HL-60 (cell line): ENCODE measurements at places on chromosomes 3 and 15.

DNA sequence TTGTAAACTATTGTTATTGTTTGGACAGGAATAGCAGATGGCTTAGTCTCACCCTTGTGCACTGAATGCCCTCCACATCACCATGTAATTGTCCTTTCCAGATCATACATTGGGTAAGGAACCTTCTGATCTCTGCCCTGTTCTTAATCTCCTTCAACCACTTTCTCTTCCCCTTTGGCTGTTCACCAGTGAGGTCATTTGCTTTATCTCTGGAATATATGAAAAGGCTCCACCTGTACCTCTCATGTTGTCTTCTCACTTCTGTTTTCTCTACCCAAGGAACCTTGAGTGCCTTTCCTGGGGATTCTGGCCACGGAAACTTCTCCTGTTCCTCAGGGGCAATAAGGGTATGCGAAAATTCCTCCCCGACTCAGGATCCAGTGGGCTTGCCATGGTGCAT, 28.5 kb downstream of the MCTP2 start:
- no peak for DNase-seq

DNA sequence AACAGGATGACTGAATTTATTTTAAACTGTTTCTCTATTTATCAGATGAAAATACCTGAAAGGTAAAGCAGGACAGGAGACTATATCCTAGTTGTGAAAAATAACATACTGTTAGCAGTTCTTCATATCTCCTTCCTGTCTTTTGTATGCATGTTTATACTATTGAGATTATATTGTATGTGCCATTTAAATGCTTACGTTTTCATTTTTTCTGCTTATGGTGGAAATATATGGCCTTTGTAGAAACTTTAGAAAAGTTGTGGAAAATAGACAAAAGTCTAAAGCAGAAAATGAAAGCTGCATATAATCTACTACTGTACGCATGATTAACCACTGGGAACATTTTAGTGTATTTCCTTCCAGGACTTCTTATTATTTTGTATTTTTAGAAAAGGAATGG, 2.1 kb upstream of the PPM1L start:
- DNase-seq, result no peak

GRCh38 chr3:73431183-73431900, 193.4 kb downstream of the PDZRN3 start:
- DNase-seq, result no peak

GRCh38 chr3:100175637-100176280, 61.5 kb upstream of the FILIP1L start:
- DNase-seq, result no peak

DNA sequence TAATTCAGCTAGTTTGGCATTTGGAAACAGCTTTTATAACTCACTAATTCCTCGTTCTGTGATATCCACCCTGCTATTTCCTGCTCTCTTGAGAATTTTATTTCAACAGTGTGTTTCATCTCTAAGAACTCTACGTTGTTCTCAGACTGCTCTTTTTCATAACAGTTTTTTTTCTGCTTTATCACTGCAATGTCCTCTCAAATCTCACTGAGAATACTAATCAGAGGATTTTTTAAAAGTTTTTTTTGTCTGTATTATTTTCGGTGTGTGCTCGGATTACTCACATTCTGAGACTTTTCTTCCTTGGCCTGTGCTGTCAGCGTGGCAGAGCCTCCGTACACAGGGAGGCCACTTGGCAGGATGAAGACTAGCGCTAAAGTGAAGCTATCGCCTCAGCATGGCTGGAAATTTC, 59.4 kb upstream of the NEO1 start:
- DNase-seq, result no peak

DNA sequence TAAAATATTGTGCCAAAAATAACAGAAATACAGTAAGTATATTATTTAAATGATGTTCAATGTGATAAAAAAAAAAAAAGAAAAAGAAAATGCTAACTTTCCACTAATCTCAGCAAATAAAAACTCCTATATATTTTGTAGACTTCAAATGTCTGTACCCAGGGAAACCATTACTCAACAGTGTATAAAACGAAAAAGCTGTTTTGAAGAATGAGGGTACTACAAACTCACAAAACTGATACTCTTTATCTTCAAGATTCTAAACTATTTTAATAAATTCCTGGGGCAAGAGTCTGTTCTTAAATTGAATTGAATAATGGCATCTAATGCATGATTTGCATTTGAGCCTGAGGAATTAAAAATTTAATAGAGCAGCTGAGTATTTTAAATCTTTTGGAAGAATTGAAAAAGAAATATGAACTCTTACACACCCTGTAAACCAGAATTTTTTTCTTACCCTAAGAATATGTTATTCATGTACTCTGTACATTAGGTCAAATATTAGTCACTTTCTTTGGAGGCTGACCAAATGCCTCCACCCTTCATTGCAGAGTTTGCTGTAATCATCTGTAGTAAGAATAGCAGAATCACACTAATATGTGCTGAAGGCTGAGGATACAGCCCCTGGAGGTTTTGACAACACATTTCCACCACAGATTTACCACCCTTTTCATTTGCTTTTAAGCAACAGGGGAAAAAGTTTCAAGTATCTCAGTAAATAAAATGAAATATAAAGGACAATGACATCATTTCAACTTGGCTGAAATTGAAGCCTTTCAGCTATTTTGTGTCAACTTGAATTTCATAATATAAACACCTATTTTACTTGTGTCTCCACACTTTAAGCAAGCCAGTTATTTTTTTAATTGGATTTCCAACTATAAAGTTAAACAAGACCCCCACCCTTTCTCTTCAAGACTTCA, 79.7 kb downstream of the FBN1 start:
- no peak for DNase-seq

GRCh38 chr3:64259636-64260035, 34.4 kb upstream of the PRICKLE2 start:
- DNase-seq, result no peak

GRCh38 chr3:25430935-25431770, 3.1 kb downstream of the RARB start:
- no peak for DNase-seq

DNA sequence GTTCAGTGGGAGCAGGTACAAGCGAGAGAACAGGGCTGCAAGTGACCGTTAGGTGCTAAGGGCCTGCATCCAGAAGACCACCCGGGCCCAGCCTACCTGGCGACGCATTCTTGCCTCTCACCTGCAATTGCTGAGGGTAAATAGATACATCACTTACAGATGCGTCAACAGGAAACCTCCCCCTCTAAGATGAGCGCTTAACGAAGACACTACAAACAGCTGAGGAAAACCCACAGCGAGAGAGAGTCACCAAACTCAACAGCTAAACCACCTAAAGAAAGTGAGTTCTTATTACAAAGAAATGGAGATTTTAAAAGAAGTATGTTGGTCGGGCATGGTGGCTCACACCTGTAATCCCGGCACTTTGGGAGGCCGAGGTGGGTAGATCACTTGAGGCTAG, 157.9 kb downstream of the CHSY1 start:
- no peak for DNase-seq

DNA sequence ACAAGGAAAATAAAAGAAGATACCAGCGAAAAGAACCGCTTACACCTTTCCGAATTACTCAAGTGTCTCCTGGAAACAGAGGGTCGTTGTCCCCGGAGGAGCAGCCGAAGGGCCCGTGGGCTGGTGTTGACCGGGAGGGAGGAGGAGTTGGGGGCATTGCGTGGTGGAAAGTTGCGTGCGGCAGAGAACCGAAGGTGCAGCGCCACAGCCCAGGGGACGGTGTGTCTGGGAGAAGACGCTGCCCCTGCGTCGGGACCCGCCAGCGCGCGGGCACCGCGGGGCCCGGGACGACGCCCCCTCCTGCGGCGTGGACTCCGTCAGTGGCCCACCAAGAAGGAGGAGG, 325 bp downstream of the ALCAM start:
- peak; percentile 33 for DNase-seq

DNA sequence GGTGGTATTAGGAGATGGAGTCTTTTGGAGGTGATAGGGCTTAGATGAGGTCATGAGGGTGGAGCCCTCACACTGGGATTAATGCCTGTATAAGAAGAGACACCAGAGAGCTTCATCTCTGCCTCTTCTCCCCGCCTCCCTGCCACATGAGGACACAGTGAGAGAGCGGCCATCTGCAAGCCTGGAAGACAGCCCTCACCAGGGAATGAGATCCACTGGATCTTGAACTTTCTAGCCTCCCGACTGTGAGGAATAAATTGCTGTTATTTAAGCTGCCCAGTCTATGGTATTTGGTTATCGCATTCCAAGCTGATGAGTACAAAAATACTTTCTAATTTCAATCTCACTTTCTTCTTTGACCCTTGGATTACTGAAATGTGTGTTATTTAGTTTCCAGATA, 121.4 kb downstream of the OCA2 start:
- DNase-seq, result no peak

DNA sequence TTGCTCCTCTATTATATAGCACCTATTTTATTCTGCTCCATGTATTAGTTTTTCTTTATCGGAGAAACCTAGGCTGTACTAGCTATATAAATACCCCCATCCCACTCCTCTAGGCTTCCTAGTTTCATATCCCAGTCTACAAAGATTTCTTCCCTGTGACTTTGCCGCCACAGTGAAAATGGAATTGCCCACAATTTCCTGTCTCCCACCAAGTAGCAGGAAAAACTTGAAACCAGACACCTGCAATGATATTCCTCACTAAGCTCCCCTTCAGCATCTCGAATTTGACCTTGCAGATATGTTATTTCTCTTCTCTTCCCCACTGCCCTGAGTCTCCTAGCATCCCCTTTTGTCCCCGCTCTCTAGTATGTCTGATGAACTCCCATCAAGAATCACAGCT, 685.8 kb upstream of the CCDC54 start:
- no peak for DNase-seq

GRCh38 chr3:122969585-122970469, 57.7 kb downstream of the SEMA5B start:
- DNase-seq, result no peak

- no peak for DNase-seq
These were observed 63.2 kb downstream of the MCTP2 start for GRCh38 chr15:94294556-94294955.

GRCh38 chr3:71673486-71673885, 51.7 kb downstream of the EIF4E3 start:
- DNase-seq, result no peak

- no peak for DNase-seq
These were observed 21.8 kb downstream of the SPG11 start for GRCh38 chr15:44641651-44642050.

DNA sequence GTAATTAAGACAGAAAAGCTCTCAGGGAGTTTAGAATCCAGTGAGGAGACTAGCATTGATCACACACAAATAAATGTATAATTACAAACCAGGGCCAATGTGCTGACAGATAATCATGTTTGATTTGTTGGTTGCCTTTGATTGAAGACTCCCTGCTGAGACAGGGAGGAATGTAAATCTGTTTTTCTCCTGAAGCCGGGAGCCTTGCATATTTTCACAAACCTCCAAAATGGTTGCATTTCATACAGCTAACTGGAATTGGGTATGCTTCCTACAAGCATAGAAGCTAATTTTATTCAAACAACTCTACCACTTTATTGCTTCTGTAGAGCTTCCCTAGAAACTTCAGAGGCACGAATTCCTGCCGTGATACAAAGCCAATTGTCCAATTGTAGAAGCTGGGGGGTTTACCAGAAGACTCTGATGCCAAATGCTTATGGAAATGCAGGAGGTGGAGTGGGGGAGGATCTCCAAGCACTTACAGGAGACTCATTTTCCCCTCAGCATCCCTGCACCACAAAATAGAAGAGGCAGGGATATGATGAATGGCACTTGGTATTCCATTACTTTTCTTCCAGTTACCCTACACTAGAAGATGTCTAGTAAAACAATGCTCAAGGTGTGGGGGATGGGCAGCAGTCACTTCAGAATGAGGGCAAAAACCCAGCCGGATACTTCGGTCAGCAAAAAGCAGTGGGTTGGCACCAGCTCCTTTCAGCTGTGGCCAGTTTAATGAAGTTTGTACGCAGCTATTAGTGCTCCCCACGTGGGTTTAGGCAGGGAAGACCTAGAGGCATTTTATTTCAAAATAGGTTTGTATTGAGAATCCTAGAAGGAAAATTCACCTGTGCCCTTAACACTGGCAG, 11.4 kb upstream of the MEX3B start:
- DNase-seq, result no peak

DNA sequence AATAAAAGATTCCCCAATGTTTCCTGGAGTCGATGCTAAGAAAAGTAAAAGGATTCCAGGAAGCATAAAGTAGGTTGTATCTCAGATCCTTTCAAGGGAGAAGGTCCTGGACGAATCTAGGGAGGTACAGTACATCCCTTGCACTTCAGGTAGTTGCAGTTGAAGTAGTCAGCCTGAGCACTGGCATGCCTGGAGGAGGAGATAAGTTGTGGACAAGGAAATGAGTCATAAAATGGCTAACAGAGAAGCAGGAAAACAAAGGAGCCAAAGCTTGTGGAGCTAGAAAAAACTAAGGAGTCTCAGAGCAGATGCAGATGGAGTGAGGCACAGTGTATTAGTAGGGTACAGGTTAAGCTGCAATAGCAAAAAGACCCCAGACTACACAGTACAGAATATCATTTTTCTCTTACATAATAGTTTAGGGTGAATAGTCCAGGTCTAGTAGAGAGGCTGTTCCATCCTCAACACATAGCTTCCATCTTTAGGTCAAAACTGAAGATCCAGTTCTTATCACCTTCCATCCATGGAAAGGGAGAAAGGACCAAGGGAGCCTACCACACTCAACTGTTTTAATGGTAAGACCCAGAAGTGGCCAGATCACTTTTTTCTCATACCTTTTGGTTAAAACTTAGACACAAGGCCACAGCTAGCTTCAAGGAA, 41.3 kb downstream of the COL6A5 start:
- no peak for DNase-seq

GRCh38 chr3:190596349-190597285, 82.7 kb downstream of the IL1RAP start:
- DNase-seq, result no peak

DNA sequence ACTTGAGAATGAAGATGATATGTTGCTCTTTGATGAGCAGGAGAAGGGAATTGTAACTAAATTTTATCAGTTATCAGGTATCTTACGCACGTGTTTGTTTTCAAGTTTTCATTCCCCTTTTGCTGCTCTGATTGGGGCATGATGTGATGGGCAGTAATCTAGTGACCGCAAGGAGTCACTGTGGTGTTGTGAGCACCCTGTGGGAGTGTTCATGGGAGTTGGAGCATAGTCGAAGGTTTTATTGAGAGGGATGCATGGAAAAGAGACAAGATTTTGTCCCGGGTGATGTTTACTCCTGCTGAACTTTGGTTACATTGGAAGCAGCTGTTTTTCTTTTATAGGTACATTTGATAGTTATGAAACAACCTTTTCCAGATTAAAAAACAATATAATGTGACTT, 2.1 kb downstream of the FAN1 start:
- no peak for DNase-seq

- DNase-seq, result no peak
These were observed 13.3 kb downstream of the VPS8 start for GRCh38 chr3:184825121-184825820.

DNA sequence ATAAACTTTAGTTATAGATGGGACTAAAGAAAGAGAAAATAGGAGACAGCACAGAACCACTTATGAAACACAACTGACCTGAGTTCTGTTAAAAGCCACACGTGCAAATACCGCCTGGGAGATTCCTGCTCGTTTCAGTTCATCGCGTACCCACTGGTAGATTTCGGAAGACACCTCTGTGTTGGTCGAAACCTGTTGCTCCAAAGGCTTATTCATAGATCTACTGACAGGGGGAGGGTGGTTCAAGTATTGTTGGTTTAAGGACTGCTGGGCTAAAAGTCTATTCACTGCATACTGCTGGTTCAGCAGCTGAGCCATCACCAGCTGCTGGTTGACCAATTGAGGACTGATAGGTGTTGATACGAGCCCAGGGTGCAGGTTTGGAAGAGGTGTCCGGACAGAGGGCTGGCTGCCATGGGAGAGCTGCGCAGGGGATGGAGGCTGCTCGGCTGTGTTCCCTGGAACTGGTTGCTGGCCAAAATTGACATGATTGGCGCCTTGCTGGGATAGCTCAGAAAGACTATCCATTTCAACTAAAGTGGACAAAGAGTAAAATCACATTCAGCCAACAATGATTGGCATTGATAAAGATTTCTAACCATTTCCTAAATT, 30.6 kb downstream of the SATB1 start:
- no peak for DNase-seq
